Activated CD4-positive, CD25-positive, alpha-beta regulatory T cell (primary cell): ENCODE measurements at places on chromosomes 2 and 18.

GRCh38 chr2:144528108-144528507 is 8.2 kb upstream of the ZEB2 start:
- DNase-seq, result no peak

DNA sequence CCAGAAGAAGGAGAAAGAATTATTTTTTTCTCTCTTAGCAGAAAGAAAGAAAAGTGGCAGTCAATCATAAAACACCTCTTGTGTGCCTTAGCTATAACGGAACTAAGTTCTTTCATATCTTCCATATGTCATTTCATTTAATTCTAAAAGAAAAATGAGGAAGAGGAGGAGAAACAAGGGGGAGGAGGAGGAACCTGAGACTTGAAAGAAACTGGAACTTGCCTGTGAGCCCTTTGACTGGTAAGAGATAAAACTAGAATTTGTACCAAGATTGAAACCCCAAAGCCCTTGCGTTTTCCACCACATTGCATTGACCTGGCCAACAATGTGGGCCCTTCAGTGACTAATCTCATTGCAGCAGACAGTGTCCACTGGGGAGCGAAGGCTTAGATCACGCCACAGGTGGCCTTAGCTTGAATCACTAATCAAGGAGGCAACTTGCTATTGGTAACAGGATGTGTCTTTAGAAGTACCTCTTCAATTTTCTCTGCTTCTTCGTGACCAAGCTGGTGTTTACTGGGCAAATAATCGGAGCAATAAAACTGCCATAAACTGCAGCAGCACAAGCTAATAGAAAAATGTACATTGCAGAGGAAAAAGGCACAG is 307.9 kb downstream of the CLIP4 start:
- DNase-seq, result no peak

DNA sequence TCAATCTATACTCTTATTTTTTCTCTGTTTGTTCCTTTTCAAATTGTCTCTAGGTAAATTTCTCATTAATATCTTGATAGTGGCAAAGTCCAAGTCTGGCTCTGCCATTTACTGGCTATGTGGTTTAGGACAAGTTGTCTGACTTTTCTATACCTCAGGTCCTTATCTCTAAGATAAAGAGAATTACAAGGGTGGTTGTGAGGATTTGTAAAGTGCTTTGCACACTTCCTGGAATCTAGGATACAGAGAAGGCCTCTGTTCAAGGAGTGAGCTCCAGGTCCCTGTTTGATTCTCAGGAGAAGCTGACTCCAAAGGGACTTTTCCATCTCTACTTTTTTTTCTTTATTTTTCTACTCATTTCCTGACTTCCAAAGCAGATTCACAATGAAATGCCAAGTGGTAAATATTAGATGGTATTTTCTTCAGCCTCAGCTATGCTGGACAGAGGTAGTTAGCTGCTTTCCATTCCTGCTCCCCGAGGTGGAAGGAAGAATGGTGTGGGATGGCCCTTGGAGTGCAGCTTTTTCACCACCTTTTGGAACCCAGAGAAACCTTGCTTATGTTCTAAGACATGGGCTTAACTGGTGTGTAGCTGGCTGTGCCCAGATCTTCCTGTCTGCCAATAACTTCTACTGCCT is 90.5 kb downstream of the GALNT1 start:
- DNase-seq, result no peak

GRCh38 chr2:121128741-121129659 is 156.0 kb downstream of the TFCP2L1 start:
- no peak for DNase-seq

DNA sequence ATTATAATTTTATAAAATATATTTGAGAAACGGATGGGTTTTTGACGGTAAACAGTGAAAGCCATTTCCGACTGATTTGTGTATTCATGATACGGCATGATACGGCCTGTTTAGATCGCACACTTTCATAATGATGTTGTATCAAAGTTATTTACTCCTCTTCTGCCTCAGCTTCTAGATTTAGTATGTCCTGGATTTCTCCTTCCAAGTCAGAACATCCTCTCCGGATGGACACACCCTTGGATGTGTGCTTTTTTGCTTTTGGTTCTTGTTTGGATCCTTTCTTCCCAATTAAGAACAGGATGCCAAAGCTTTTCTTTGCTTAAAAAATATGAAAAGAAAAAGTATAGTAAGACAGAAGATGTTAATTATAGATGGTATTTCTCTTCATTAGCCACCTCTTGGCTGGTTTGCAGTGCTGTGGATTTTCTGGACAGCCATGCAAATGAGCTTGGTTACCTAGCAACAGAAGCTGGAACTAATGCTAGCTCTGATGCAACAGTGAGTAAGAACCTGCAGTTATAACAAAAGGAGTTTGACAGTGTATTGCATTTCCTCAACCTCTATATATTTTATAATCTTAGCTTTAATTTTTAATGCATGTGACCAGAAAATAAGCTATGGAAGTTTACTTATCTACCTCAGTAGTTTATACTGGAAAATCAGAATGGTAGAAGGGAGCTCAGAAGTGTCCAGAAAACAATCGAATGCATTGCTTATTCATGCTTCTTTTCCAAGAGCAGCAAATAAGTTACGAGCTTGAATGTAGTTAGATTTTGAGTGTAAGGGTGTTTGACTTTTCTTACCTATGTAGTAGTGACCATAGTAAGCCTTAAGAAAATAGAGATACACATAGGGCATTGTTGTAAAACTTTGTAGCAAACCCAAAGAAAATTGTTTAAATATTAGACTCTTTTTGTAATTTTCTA is 27.9 kb downstream of the RMND5A start:
- no peak for DNase-seq

DNA sequence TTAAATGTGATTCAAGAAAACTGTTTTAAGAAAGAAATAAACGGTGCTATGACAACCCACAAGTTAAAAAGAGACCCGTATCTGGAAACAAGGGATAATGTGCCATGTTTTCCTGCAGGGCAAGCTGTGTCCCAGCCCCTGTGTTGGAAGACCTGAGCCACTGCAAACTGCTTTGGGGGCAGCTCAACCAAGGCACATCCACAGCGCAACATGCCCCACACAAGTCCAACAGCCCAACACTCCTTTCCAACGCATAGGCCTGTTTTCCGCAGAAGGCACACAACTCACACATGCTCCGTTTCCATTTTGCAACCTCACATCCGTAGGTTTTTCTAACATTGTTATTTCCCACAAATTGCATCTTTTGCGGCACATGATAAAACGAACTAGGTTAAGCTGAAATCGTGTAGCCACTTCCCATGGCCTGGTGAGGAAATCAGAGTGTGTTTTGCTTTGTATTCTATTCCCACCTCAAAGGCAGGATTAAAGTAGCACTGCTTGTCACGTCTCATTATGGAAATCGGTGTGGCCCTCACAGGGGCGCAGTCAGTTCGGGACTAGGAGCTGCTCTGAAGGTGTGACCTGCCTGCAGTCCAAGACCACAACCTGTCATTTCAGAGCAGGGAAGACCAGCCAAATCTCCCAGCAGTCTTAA is 50.5 kb upstream of the ZNF516 start:
- no peak for DNase-seq

DNA sequence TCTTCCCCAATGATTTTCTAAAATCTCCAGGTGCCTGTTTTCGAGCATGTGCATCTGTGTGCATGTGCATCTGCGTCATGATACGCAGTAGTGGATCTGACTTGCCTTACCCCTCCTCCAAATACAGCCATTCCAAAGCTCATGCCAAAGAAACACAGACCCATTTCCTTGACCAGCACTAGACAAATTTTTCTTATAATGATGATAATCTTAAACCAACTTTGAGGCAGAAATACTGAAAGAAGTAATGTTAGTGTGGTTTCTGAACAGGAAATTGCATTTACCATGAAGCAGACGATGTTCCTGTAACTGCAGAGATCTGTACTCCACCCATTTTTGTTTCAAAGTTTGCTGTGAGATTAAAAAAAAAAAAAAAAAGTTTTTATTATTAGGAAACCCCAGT is 25.6 kb downstream of the CYTIP start:
- DNase-seq, result no peak

DNA sequence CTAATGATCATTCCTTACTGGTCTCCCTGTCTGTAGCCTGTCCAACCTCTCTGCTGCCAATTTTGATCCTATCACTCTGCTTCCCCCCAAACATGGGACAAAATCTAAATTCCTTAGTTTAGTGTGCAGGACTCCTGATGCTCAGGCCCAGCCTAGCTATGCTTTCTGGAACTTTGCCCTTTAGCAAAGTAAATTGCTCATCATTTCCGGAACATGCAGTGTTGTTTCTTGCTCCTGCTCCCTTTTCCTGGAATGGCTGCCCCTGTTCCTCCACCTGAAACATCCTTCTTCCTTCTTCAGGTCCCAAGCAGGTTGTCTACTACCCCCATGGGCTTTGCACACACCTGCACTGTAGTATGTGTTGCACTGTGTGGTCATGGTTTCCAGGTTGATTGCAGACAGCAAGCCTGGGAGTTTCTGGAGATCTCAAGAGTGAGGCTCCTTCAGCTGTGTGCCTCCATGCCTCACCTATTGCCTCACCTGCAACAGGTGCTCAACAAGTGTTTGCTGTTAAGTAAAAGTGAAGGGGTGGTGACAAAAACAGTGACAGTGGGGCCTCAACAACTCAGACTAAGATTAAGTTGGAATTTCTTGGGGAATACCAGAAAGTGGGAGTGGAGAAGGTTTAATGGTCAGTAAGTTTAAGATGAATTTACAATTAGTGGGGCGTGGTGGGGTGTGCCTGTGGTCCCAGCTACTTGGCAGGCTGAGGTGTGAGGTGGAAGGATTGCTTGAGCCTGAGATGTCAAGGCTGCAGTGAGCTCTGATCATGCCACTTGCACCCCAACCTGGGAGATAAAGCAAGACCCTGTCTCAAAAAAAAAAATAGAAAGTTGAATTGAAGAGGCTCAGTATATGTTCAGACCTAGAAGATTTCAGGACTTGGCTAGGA is 120.0 kb downstream of the DNAH6 start:
- DNase-seq, result no peak

GRCh38 chr18:12293831-12294230 is 14.2 kb upstream of the TUBB6 start:
- no peak for DNase-seq

DNA sequence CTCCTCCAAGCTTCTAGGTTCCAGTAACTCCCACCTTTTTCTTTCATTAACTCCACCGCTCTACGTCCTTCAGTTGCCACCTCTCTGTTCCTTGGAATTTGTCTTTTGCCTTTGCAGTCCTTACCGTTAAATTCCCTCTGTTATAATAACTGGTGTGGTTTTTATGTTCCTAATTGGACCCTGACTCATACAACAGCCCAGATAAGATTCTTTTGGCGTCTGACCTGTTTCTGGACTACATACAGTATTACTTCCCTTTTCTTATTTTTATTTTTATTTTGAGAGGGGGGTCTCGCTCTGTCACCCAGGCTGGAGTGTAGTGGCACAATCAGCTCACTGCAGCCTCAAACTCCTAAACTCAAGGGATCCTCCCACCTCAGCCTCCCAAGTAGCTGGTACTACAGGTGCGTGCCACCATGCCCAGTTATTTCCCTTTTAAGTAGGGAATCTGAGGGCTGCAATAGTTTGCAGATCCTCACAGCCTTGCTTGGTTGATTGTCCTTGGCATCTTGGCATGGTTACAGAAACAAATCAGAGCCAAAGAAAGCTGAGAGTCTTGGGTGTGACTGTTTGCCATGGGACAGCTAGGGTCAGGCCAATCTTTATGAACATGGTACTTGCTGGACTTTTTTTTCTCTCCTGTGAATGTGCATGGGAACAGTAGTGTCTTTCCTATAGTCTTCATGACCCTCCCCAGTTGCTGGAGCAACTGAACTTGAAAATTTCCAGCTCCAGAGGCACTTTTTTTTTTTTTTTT is 22.0 kb downstream of the TCF23 start:
- no peak for DNase-seq

DNA sequence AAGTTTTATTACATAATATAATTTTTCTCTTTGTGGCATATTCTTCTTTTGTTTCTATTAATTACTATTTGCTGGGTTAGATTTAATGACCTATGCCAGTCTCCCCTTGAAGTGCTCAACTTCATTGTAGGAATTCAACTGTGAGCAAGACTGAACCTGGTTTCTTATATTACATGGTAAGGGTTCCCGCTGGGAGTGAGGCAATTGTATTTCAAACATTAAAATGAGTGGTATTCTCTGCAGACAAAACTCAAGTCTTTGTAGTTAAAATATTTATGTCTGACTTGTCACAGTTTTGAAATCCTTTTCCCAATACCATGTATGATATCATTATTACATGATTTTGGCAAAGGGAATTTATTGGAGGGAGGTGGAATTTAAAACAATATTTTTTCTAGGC is 278.7 kb downstream of the GULP1 start:
- no peak for DNase-seq

GRCh38 chr2:186639939-186640338 is 50.1 kb downstream of the ITGAV start:
- DNase-seq, result no peak

- no peak for DNase-seq
These were observed 66.1 kb upstream of the CDC42EP3 start for GRCh38 chr2:37737507-37737906.
